Aorta (tissue), 5 donors: ENCODE measurements at places on chromosomes 2 and 18. TPM values are rescaled to one million over a fixed set of nuclear protein-coding genes. Genes with fewer than 3 reads are reported as not detected.

The PSTPIP2 gene
- total RNA-seq: 10.6 TPM

DNA sequence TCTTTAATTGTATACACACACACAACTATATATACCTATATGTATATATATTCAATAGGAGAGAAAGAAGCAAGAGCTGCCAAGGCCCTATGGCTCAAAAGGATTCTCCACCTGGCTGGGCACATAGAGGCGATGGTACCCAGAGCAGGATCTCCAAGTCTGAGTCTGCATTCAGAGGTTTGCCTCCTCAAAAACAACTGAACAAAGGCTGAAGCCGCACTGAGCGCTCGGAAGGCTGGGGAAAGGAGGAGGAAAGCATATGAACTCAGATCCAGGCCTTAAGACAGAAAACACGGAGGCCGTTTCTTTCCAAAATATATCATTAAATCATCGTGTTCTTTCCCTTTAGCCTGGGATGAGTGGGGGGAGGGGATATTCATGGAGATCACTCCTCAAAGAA lies 3.6 kb downstream of the HOXD12 start:
- no peak overlapping the region for H3K27ac ChIP-seq
- peaks cover 7% of the 10 kb centered on the region for H3K27me3 ChIP-seq
- no peaks in the 10 kb centered on the region for H3K4me1 ChIP-seq
- no peak overlapping the region for H3K4me3 ChIP-seq
- no peaks in the 10 kb centered on the region for H3K36me3 ChIP-seq

The FSIP2 gene
- 0.94 TPM for total RNA-seq

- H3K27me3 ChIP-seq: no peaks in the 10 kb centered on the region
- H3K27ac ChIP-seq: no peak overlapping the region
- no peak for DNase-seq
Observed at GRCh38 chr2:58899692-58900091, 658.6 kb upstream of the FANCL start.

DNA sequence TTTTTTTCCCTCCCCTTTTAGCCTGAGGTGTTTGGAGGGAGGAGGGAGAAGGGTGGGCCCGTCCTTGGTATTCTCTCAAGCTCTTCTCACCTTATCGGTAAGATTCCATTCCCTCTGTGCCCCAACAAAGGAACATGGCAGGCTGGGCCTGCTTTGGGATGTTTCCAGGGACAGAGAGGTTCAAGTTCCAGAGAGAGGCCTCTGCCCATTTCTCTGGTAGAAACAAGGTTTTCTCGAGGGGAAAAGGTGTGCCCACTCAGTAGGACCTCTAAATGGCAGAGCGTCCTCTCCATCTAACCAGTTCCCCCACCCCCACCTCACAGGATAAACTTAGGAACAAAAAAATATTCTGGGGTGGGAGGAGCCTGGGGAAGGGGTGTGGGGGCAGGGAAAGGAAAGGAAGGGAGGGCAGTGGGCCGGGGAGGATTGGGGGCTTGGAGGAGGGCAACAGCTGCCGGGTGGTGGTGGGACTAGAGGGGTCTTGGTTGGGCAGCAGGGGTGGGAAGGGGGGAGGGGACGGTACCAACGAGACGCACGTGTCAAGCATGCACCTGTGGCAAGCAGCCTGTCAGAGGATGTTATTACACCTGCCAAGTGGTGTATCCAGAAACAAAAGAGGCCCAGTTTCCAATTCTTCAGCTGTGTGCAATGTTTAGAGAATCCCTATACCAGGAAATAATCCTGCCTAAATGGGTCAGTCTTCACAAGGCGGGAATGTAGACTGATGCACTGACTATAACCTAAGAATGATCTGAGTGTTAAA lies 2.1 kb downstream of the PCBP1 start:
- peak overlapping the region; percentile 31 for H3K27ac ChIP-seq
- peak overlapping the region; percentile 96 for H3K4me3 ChIP-seq
- H3K27me3 ChIP-seq: no peaks in the 10 kb centered on the region
- H3K36me3 ChIP-seq: no peaks in the 10 kb centered on the region
- H3K4me1 ChIP-seq: peaks cover 2% of the 10 kb centered on the region

The MRPL30 gene
- 17.4 TPM for total RNA-seq

The ALK gene
- 0.13 TPM for total RNA-seq

- peaks cover 8% of the 10 kb centered on the region for H3K36me3 ChIP-seq
- H3K27me3 ChIP-seq: no peaks in the 10 kb centered on the region
- no peak for DNase-seq
- H3K4me1 ChIP-seq: no peaks in the 10 kb centered on the region
- no peak overlapping the region for H3K27ac ChIP-seq
Observed at GRCh38 chr2:10575609-10576280, 114.0 kb downstream of the NOL10 start.

The TEKT4 gene
- not detected for total RNA-seq

The KCNS3 gene
- 13.7 TPM for total RNA-seq

DNA sequence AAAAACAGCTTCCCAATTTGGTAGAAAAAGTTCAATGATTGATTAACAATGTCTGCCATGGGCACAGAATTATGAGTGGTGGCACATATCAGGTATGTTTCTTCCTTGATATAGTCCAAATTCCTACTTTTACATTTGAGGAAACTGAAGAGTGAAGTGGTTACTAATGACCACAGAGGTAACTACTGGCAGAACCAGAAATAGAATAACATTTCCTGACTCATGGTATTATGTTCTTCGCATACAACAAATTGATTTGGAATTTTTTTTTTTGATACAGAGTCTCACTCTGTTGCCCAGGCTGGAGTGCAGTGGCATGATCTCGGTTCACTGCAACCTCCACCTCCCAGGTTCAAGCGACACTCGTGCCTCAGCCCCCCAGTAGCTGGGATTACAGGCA lies 6.0 kb upstream of the NFE2L2 start:
- DNase-seq: no peak
- no peaks in the 10 kb centered on the region for H3K4me1 ChIP-seq
- H3K4me3 ChIP-seq: no peak overlapping the region
- no peak overlapping the region for H3K27ac ChIP-seq
- no peaks in the 10 kb centered on the region for H3K27me3 ChIP-seq

- no peaks in the 10 kb centered on the region for H3K27me3 ChIP-seq
- H3K4me1 ChIP-seq: no peaks in the 10 kb centered on the region
- H3K27ac ChIP-seq: no peak overlapping the region
- H3K4me3 ChIP-seq: no peak overlapping the region
- no peaks in the 10 kb centered on the region for H3K36me3 ChIP-seq
Observed at GRCh38 chr18:43222501-43222900, 54.8 kb downstream of the SYT4 start.

- no peaks in the 10 kb centered on the region for H3K27me3 ChIP-seq
- H3K27ac ChIP-seq: no peak overlapping the region
- H3K36me3 ChIP-seq: no peaks in the 10 kb centered on the region
- no peaks in the 10 kb centered on the region for H3K4me1 ChIP-seq
- no peak overlapping the region for H3K4me3 ChIP-seq
- DNase-seq: peak; percentile 79
Observed at GRCh38 chr2:201233192-201233811, 27.0 kb upstream of the CASP8 start.

DNA sequence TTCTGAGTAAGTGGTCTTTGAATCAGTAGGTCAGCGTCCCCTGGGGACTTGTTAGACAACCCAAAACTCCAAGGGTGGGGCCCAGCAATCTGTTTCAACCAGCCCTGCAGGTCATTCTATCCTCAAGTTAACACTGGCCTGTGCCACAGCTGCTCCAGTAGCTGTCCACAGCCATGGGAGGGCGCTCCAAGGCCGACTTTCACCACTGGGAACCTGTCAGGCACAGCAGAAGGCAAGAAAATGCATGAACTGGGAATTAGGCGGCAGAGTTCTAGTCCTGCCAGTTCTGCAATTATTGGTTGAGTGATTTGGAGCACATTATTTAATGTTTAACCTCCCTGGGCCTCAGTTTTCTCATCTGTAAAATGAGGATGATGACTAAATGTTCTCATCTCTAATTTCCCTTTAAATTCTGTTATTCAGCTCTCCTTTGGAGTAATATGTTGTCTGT lies 17.4 kb upstream of the MRPL33 start:
- peak; percentile 89 for DNase-seq
- H3K4me3 ChIP-seq: no peak overlapping the region
- no peak overlapping the region for H3K27ac ChIP-seq

The REEP1 gene
- 12.3 TPM for total RNA-seq

The DSC3 gene
- total RNA-seq: 2.3 TPM

GRCh38 chr2:80255918-80256781 lies 48.4 kb downstream of the LRRTM1 start:
- H3K36me3 ChIP-seq: no peaks in the 10 kb centered on the region
- H3K27me3 ChIP-seq: peaks cover 1% of the 10 kb centered on the region
- DNase-seq: no peak
- H3K27ac ChIP-seq: no peak overlapping the region
- no peaks in the 10 kb centered on the region for H3K4me1 ChIP-seq
- H3K4me3 ChIP-seq: no peak overlapping the region

The EMILIN1 gene
- 180 TPM for total RNA-seq

DNA sequence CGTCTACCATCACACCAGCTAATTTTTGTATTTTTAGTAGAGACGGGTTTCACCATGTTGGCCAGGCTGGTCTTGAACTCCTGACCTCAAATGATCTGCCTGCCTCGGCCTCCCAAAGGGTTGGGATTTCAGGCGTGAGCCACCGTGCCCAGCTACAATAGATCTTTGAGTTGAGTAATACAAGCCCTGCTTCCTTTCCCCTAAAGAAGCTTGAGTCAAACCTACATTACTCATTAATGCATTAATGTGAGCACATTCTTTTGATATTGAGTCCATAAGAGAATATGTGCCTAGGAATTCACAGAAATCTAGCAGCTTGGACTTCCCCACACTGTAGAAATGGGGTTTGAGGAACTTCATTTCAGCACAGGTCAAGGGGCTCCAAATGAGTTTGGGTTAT lies 39.6 kb downstream of the PSMG2 start:
- no peak overlapping the region for H3K27ac ChIP-seq
- DNase-seq: no peak
- H3K4me3 ChIP-seq: no peak overlapping the region
- H3K36me3 ChIP-seq: no peaks in the 10 kb centered on the region
- no peaks in the 10 kb centered on the region for H3K4me1 ChIP-seq

DNA sequence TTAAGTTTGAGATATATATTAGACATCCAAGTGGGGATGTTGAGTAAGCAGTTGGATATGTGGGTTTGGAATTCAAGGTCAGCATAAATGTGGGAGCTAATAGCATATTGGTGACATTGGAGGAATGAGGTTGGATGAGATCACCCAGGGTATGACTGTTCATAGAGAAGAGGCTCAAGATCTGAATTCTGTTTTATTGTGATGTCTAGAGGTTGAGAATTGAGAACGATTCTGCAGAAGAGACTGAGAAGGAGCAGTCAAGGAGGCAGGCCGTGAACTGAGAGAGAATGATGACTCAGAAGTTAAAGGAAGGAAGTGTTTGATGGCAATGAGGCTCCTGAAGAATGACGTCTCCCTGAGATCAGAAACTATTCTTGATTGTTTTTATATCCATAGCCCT lies 5.9 kb downstream of the SERPINB11 start:
- H3K4me1 ChIP-seq: no peaks in the 10 kb centered on the region
- H3K36me3 ChIP-seq: no peaks in the 10 kb centered on the region
- H3K4me3 ChIP-seq: no peak overlapping the region

GRCh38 chr2:121791801-121792221 lies 36.4 kb downstream of the TSN start:
- H3K36me3 ChIP-seq: no peaks in the 10 kb centered on the region
- H3K27ac ChIP-seq: no peak overlapping the region
- peaks cover 5% of the 10 kb centered on the region for H3K27me3 ChIP-seq
- no peaks in the 10 kb centered on the region for H3K4me1 ChIP-seq
- DNase-seq: no peak
- H3K4me3 ChIP-seq: no peak overlapping the region

- no peak overlapping the region for H3K27ac ChIP-seq
- no peaks in the 10 kb centered on the region for H3K36me3 ChIP-seq
- H3K27me3 ChIP-seq: no peaks in the 10 kb centered on the region
Observed at GRCh38 chr2:236521556-236521955, 48.1 kb upstream of the ACKR3 start.

GRCh38 chr2:100064165-100064564 lies 78.2 kb downstream of the AFF3 start:
- no peak for DNase-seq
- H3K36me3 ChIP-seq: no peaks in the 10 kb centered on the region
- H3K27ac ChIP-seq: no peak overlapping the region
- H3K4me3 ChIP-seq: no peak overlapping the region

The C2orf78 gene
- total RNA-seq: not detected

The PCARE gene
- not detected for total RNA-seq

- no peak overlapping the region for H3K27ac ChIP-seq
- H3K27me3 ChIP-seq: no peaks in the 10 kb centered on the region
- no peak for DNase-seq
- H3K36me3 ChIP-seq: no peaks in the 10 kb centered on the region
- H3K4me1 ChIP-seq: no peaks in the 10 kb centered on the region
Observed at GRCh38 chr2:174535083-174535482, 48.3 kb upstream of the GPR155 start.

GRCh38 chr2:136122661-136123060 lies 4.7 kb upstream of the CXCR4 start:
- no peak for DNase-seq
- no peak overlapping the region for H3K4me3 ChIP-seq
- H3K27me3 ChIP-seq: no peaks in the 10 kb centered on the region
- H3K36me3 ChIP-seq: no peaks in the 10 kb centered on the region
- H3K4me1 ChIP-seq: no peaks in the 10 kb centered on the region

DNA sequence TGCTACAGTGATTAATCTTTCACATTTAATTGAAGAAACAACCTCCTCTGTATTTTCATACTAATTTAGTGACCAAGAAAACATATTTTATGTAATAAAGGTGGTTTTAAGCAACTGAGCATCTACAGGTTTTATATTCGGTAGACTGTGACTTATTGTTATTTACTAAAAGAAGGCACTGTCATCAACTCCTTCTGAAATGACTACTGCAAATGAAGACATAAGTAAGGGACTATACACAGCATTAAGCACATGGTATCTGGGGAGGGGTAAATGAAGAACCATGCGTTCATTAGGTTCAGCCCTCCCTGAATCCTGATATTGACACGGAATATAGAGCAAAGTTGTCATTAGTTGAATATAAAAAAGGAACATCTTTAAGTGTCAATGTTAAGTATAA lies 4.3 kb downstream of the CDH20 start:
- no peaks in the 10 kb centered on the region for H3K4me1 ChIP-seq
- no peak for DNase-seq
- no peaks in the 10 kb centered on the region for H3K27me3 ChIP-seq
- H3K36me3 ChIP-seq: no peaks in the 10 kb centered on the region

GRCh38 chr2:48433682-48434081 lies 96.3 kb upstream of the STON1 start:
- no peak overlapping the region for H3K4me3 ChIP-seq
- no peaks in the 10 kb centered on the region for H3K4me1 ChIP-seq
- H3K27me3 ChIP-seq: no peaks in the 10 kb centered on the region
- H3K36me3 ChIP-seq: no peaks in the 10 kb centered on the region
- no peak overlapping the region for H3K27ac ChIP-seq

DNA sequence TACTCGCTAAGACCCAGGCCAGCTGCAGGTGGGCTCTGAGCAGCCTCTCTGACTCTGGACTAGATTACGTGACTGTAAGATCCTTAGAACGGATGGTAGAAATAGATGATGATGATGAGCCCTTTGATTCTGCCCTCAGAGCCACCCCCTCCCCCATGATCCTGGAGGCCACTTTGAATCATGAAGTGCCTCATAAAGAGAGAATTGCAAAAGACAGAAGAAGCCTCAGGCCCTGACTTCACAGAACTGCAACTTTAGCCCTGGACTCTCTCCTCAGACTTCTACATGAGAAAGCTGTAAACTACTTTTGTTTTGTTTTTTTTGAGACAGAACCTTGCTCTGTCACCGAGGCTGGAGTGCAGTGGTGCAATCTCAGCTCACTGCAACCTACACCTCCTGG lies 15.4 kb upstream of the TET3 start:
- no peak for DNase-seq
- no peaks in the 10 kb centered on the region for H3K27me3 ChIP-seq
- H3K4me1 ChIP-seq: no peaks in the 10 kb centered on the region
- no peak overlapping the region for H3K27ac ChIP-seq
- no peaks in the 10 kb centered on the region for H3K36me3 ChIP-seq
- H3K4me3 ChIP-seq: no peak overlapping the region

GRCh38 chr2:191951376-191951775 lies 104.5 kb upstream of the CAVIN2 start:
- no peaks in the 10 kb centered on the region for H3K27me3 ChIP-seq
- no peak overlapping the region for H3K27ac ChIP-seq
- H3K4me3 ChIP-seq: no peak overlapping the region
- H3K4me1 ChIP-seq: no peaks in the 10 kb centered on the region
